ENCODE measurements at places on chromosomes 2 and 18. TPM values are rescaled to one million over a fixed set of nuclear protein-coding genes. Genes with fewer than 3 reads are reported as not detected.

The ZNF385B gene
- total RNA-seq = 0.46 TPM

The TANC1 gene
- 56.2 TPM for total RNA-seq

The INPP4A gene
- 16.8 TPM for total RNA-seq

The FEV gene
- not detected for total RNA-seq

The ALMS1 gene
- total RNA-seq = 6.5 TPM

The IHH gene
- not detected for total RNA-seq

The FASTKD1 gene
- 111 TPM for total RNA-seq

The TUBA3E gene
- 69.5 TPM for total RNA-seq

The OSBPL1A gene
- 79.9 TPM for total RNA-seq

The SCN2A gene
- 0.05 TPM for total RNA-seq

The REG3G gene
- total RNA-seq = not detected

The CYS1 gene
- 3.6 TPM for total RNA-seq

The NPPC gene
- total RNA-seq = 7.7 TPM

The UGT1A3 gene
- total RNA-seq = not detected

The DSEL gene
- 1.7 TPM for total RNA-seq

The CFAP53 gene
- total RNA-seq = 0.11 TPM

The GCKR gene
- total RNA-seq = not detected

The FIGLA gene
- total RNA-seq = not detected

The TEKT4 gene
- not detected for total RNA-seq

The RBM44 gene
- total RNA-seq = 0.38 TPM

Data from Right ventricle myocardium superior (tissue), 1 donor.